ENCODE measurements at places on chromosomes 7 and 10. TPM values are rescaled to one million over a fixed set of nuclear protein-coding genes. Genes with fewer than 3 reads are reported as not detected.

The ASB10 gene
- not detected for polyA plus RNA-seq

The CACNA2D1 gene
- polyA plus RNA-seq: 30.7 TPM

- DNase-seq: no peak
Observed at GRCh38 chr10:113026679-113027078, 76.6 kb downstream of the TCF7L2 start.

DNA sequence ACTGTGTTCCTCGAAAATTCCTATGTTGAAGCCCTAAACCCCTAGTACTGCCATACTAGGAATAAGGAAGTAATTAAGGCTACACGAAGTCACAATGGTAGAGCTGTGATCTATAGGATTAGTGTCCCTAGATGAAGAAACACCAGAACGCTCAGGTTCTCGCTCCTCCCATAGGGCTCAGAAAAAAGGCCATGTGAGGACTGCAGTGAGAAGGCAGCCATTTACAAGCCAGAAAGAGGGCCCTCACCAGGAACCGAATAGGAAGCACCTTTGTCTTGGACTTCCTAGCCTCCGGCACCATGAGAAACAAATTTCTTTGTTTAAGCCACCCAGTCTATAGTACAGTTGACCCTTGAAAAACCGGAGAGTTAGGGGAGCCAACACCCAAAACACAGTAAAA is 46.2 kb downstream of the CACUL1 start:
- DNase-seq: no peak

GRCh38 chr10:101566333-101567164 is 21.5 kb downstream of the POLL start:
- DNase-seq: no peak

DNA sequence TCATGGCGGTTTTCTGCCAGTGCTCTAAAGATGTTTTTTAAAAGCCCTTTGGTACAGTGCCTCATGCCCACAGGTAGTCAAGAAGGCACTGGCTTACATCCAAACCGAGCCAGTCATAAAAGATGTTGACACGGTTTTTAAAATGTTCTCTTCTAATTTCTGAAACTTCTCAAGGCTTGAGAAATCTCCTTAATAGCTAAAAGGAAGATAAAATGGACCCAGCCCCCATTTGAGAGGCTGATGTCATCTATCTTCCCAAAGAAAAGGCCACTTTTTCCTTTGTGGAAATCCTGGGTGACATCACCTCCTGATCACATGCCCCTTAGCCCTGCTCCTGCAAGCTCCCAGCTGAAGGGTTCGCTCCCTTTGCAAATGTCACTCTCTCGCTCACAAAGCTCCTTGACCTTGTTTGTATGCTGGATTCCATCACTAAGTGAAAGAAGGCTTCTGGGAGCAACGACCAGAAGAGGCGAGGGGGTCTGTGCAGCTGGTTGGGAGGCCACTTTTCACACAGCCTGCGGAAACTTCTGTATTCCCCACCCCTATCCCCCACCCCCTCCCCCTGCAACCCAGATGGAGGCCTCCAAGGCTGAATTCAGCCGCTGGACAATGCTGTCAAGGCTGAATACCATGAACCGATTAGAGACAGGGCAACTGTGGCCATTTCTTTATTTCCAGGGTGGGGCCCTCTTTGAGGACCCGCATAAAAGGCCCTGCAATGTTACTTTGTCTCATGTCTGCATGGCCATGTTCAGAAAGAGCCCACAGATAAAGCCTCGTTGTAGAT is 122.8 kb downstream of the CUBN start:
- DNase-seq: no peak

DNA sequence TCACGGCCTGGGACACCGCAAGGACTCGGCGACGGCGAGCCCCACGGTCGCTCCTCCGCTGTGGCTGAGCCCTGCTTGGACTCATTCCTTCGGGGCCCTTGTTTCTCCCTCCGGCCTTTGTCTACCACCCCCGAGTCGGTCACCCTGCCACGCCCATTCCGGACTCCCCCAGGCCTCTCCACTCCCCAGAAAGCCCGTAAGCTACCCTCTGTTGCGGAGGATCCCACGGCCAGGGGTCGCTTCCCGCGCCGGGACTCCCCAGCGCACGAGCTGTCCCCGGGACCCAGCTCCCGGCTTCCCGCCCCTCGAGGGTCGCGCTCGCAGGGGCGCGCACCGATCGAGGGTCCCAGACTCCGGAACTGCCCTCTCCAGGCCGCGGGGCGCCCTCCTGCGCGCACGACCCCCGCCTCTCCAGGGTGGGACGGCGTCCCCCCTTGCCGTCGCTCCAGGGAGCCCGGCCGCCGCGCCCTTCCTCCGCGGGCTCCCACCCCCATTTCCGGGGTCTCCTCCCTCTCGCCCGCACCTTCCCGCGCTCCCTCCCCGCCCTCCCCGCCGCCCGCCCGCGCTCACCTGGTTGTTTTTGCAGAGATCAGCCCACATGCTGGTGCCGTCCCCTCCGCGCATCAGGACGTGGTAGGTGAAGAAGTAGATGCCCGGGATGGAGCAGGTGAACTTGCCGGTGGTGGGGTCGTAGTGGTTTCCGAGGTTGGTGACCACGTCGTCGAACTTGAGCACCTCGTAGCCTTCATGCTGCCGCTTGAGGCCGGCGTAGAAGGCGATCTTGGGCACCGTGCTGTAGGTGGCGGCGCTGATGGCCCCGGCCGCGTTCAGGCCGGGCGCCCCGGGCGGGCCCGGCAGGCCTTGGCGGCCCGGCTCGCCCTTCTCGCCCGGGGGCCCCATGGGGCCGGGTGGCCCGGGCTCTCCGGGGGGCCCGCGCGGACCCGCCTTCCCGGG is 1.5 kb downstream of the C1QL3 start:
- DNase-seq: no peak

DNA sequence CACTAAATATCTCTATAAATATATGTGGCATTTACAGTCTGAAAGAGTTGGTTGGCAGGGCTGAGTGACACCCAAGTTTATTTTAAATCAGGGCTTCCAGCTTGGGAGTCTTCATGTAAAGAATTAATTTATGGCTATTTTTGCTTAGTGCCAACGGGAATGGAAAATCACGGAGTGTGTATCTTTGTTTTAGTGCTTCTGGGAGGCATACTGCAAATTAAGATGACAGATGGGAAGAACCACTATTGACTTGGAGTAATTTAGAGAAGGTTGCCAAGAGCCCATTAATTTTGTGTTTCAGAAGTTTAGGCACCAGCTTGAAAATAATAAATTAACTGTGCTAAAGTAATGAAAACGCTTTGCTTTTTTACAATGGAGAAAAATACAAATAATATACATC is 135.2 kb downstream of the GPR37 start:
- DNase-seq: no peak
